Naive thymus-derived CD8-positive, alpha-beta T cell (primary cell): ENCODE measurements at places on chromosomes 2 and 18. TPM values are rescaled to one million over a fixed set of nuclear protein-coding genes. Genes with fewer than 3 reads are reported as not detected.
A peak's percentile ranks its signal among the peaks of the same experiment; 100 is the strongest.

The GAREM2 gene
- 5.9 TPM for total RNA-seq

The SANBR gene
- 3.3 TPM for total RNA-seq

The ARL4C gene
- total RNA-seq: 137 TPM

The ABCG8 gene
- not detected for total RNA-seq

The NEU2 gene
- not detected for total RNA-seq

- no peaks in the 10 kb centered on the region for H3K36me3 ChIP-seq
- H3K27ac ChIP-seq: peak overlapping the region; percentile 60
- peak; percentile 39 for DNase-seq
Observed at GRCh38 chr2:68719912-68720311, 14.7 kb upstream of the ARHGAP25 start.

DNA sequence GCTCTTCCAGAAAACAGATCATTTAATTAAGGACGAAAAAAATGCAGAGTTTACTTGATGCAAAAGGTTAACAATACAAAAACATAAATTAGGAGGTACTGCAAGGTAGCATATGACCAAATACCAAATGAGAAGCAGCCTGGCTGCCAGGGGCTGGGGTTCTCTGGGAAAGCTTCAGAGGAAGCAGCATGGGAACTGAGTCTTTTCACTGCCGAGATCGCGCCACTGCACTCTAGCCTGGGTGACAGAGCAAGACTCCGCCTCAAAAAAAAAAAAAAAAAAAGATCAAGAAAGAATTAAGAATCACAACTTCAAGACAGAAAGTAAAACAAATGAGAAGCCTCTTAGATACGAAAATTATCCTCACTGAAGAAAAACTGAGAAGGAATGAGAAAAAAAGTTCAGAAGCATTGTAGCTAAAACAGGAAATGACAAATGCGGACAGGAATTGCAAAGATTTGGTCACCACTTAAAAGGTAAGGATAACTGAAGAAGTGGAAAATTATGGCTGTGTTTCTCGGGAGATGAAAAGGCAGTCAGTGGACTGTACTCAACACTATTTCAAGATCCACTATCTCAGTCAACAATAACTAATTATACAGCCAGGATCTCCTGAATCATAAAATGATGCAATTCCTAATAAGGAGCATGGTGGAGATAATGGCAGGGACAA lies 4.3 kb downstream of the SEPTIN10 start:
- no peak for DNase-seq
- peak overlapping the region; percentile 40 for H3K27ac ChIP-seq
- peaks cover 61% of the 10 kb centered on the region for H3K27me3 ChIP-seq
- H3K4me1 ChIP-seq: peaks cover 19% of the 10 kb centered on the region
- no peak overlapping the region for H3K4me3 ChIP-seq
- peaks cover 20% of the 10 kb centered on the region for H3K36me3 ChIP-seq

GRCh38 chr18:48065601-48065995 lies 135.1 kb upstream of the SMAD2 start:
- no peaks in the 10 kb centered on the region for H3K4me1 ChIP-seq
- H3K27me3 ChIP-seq: peaks cover 9% of the 10 kb centered on the region
- no peak overlapping the region for H3K4me3 ChIP-seq

DNA sequence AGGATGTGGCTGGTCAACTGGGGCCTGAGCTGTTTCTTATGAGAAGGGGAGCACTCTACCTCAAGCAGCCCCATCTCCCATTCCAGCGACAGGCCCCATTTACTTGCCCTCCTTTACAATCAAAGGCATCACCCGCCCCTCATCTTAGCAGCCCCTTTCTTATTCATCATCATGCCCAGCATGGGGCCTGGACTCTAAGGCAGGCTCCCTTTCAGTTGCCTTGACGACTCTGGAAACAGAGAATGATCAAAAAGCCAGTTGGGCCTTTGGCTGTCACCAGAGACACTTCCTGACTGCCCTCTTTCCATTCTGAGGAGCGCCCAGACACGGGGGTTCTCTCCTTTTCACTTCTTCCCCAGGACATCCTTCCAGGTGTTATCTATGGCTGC lies 11.2 kb downstream of the CELF4 start:
- no peak overlapping the region for H3K4me3 ChIP-seq
- no peaks in the 10 kb centered on the region for H3K4me1 ChIP-seq
- H3K36me3 ChIP-seq: no peaks in the 10 kb centered on the region
- no peak overlapping the region for H3K27ac ChIP-seq
- H3K27me3 ChIP-seq: peaks cover 21% of the 10 kb centered on the region

DNA sequence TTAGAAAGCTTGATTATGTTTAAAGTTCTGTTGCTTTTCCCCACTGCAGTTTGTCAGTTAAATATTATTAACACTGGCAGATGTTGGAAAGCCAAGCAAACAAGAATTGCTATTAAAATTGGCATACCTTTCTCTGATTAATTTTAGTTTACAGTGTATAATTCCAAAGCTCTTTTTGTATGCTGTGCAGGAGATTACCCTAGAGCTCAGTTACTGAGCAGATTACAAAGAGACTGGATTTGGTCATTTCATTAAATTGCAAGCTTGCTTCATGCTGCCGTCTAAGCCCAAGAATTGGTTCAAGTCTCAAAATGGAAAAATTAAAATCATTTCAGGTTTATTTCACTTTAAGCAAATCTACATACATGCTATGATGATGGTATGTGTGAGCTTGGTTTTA lies 2.3 kb downstream of the ASAP2 start:
- DNase-seq: no peak
- peaks cover 15% of the 10 kb centered on the region for H3K4me1 ChIP-seq
- H3K4me3 ChIP-seq: no peak overlapping the region
- no peak overlapping the region for H3K27ac ChIP-seq
- H3K36me3 ChIP-seq: no peaks in the 10 kb centered on the region

DNA sequence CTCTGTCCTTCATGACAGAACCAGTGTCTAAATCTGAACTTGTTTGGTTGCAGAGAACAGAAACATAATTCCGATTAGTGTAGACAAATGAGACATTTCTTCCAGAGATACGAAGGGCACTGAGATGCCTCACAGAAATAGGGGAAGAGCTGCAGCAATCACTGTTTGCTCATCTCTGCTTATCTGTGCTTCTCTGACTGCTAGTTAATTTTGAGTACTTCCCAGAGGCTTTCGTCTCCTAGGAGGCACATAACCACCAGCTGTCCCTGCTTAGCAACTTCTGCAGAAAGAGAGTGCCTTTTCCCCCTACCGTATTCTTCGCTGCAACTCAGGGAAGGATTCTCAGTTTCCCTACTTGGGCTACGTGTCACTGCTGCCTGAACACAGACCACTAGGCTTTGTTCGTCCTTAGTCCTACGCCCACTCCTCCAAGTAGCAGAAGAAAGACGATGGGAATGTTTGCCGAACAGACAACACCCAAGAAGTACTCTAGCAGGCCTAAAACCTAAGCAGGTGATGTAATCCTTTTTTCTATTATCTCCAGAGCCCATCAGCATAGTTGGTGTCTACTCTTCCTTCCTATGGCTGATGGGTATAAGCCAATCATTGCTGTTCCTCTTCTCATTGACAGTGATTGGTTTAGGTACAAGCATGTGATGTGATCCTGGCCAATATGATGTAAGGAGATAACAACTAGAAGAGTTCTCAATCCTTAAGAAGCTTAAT lies 63.6 kb downstream of the TNP1 start:
- H3K27ac ChIP-seq: no peak overlapping the region
- no peaks in the 10 kb centered on the region for H3K36me3 ChIP-seq
- no peaks in the 10 kb centered on the region for H3K27me3 ChIP-seq
- no peak for DNase-seq

DNA sequence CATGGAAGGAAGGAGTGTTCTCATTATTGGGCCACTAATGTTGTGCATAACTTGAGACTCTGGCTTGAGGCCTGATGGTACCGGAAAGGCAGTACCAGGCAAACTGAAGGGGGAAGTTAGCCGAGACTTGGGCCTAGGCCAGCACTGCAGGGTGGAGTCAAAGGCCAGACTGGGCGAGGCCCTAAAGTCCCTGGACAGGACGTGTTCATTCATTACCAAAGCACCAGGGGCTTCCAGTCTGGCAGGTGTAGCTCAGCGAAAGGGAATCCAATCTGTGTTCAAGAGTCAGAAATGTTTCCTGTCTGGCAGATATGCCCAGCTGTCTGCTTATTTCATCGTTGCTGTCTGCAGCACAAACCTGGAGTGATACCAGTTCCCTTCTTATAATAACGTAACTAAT lies 4.7 kb upstream of the ITSN2 start:
- H3K36me3 ChIP-seq: no peaks in the 10 kb centered on the region
- DNase-seq: no peak
- H3K27me3 ChIP-seq: no peaks in the 10 kb centered on the region
- H3K27ac ChIP-seq: no peak overlapping the region

- no peaks in the 10 kb centered on the region for H3K27me3 ChIP-seq
- peaks cover 19% of the 10 kb centered on the region for H3K4me1 ChIP-seq
- no peak overlapping the region for H3K4me3 ChIP-seq
- H3K27ac ChIP-seq: no peak overlapping the region
Observed at GRCh38 chr2:189291460-189291859, 111.9 kb upstream of the COL5A2 start.

DNA sequence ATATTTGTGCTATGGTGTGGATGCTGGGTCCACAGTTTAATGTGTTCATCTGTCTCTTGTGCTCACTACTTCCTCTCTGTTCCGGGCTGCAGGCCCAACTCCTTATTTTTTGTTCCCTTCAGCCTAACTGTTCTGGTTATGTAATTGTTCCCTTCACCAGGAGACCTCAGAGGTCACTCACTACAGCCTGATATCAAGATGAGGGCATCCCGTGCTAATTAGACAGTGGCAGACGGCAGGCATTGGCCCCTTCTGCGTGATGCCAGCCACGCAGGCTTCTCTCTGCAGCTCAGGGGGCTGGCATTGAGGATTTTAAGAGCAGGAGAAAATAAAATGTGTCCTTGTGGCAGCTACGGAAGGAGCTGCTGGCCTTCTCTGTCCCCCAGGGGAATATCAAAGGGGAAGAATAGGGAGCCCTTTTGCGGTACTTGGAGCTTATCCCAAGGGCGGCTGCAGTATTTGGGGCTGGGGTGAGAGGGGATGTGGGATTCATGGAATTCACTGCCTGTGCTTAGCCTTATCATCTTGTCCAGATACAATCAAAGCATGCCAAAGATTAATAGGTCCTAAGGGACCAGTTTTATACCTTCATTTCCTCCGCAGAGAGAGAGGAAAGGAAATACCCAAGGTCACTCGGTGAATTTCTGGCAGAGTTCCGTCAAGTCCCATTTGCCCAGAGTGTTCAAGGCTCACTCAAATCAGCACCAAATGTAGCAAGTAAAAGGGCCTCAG lies 53.3 kb upstream of the TRIB2 start:
- H3K36me3 ChIP-seq: peaks cover 5% of the 10 kb centered on the region
- peaks cover 2% of the 10 kb centered on the region for H3K4me1 ChIP-seq
- no peak overlapping the region for H3K4me3 ChIP-seq
- H3K27ac ChIP-seq: no peak overlapping the region
- H3K27me3 ChIP-seq: no peaks in the 10 kb centered on the region

DNA sequence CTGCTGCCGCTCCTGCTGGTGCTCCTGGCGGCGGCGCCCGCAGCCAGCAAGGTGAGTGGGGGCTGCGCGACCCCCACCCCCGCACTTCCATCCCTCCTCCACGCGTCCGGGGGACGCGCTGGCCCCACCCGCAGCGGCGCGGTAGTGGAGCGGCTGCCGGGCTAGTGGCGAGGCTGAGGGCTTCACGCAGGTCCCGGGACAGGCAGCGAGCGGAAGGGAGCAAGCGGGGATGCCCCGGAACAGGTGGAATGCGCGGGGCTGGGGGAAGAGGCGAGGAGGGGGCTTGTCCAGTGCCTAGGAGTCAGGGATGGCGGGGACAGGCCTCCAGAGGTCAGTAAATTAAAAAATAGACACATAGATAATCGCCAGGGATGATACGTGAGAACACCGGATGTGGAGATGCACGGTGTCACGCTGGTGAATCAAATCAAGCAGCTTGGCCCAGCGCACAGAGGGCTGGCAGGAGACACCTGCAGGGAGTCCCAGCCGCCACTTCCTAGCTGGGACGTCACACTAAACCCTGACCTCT lies 403 bp downstream of the COL4A3 start:
- DNase-seq: no peak
- no peak overlapping the region for H3K27ac ChIP-seq
- H3K27me3 ChIP-seq: peaks cover 36% of the 10 kb centered on the region
- H3K4me1 ChIP-seq: peaks cover 13% of the 10 kb centered on the region
- H3K36me3 ChIP-seq: peaks cover 3% of the 10 kb centered on the region

DNA sequence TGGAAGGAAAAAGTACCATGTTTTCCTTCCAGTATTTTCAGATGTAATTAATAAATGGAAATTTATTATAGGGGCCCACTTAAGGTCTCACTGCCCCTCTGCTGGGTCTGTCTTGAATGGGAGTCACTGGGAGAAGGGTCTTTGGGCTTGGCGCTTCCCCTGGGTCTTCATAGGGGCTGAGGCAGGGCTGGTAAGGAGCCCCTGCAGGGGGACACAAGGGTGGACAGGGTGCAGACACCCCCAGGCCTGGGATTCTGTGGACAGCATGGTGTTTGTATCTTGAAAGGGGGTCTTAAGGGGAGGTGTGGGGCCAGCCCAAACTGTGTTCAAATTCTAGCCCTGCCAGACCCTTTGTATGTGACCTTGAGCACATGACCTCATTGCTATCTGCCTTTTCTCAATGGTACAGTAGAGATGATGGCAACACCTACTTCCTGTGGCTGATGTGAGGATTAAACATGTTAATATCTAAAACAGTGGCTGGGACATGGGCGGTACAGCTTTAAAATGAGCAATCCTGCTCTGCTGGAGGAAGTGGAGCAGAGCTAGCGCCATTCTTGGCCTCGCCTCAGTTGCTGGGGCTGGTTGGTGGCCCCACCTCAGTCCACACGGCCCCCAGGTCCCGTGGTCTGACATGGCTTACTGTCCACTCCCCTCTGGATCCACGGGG lies 71.6 kb downstream of the GNAL start:
- no peak for DNase-seq
- H3K4me1 ChIP-seq: no peaks in the 10 kb centered on the region
- no peaks in the 10 kb centered on the region for H3K36me3 ChIP-seq
- H3K4me3 ChIP-seq: no peak overlapping the region
- no peak overlapping the region for H3K27ac ChIP-seq
- peaks cover 10% of the 10 kb centered on the region for H3K27me3 ChIP-seq

GRCh38 chr18:27707201-27707600 lies 469.7 kb downstream of the CDH2 start:
- no peak for DNase-seq
- H3K4me3 ChIP-seq: no peak overlapping the region
- H3K36me3 ChIP-seq: no peaks in the 10 kb centered on the region
- no peaks in the 10 kb centered on the region for H3K4me1 ChIP-seq
- no peaks in the 10 kb centered on the region for H3K27me3 ChIP-seq

- H3K27me3 ChIP-seq: no peaks in the 10 kb centered on the region
- H3K36me3 ChIP-seq: no peaks in the 10 kb centered on the region
- DNase-seq: no peak
- H3K4me3 ChIP-seq: no peak overlapping the region
- H3K27ac ChIP-seq: no peak overlapping the region
Observed at GRCh38 chr2:174753038-174753633, 11.1 kb downstream of the CHRNA1 start.

- H3K4me1 ChIP-seq: no peaks in the 10 kb centered on the region
- no peaks in the 10 kb centered on the region for H3K36me3 ChIP-seq
- H3K27me3 ChIP-seq: no peaks in the 10 kb centered on the region
- H3K4me3 ChIP-seq: no peak overlapping the region
Observed at GRCh38 chr2:165434865-165435496, 34.5 kb upstream of the CSRNP3 start.
